Fibroblast of skin of left biceps (primary cell): ENCODE measurements at places on chromosomes 12 and 14.

GRCh38 chr12:119302451-119303080 lies 32.0 kb upstream of the CCDC60 start:
- no peak for DNase-seq

DNA sequence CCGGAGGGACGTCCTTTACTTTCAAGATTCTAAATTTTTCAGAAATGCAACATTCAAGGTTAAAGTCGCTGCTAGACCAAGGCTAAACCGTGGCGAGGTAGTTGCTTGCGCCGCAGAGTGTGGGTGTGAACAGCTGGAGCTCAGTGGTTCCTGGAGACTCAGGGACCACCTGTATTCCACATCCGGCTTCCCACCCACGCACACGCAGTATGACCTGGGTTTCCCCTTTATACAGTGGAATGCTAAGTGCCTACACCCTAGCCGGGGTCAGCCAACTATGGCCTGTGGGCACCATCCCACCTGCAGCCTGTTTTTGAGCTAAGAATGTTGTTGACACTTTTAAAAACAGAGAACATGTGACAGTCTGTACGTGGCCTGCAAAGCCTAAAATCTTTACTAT lies 42.9 kb upstream of the TESC start:
- no peak for DNase-seq

DNA sequence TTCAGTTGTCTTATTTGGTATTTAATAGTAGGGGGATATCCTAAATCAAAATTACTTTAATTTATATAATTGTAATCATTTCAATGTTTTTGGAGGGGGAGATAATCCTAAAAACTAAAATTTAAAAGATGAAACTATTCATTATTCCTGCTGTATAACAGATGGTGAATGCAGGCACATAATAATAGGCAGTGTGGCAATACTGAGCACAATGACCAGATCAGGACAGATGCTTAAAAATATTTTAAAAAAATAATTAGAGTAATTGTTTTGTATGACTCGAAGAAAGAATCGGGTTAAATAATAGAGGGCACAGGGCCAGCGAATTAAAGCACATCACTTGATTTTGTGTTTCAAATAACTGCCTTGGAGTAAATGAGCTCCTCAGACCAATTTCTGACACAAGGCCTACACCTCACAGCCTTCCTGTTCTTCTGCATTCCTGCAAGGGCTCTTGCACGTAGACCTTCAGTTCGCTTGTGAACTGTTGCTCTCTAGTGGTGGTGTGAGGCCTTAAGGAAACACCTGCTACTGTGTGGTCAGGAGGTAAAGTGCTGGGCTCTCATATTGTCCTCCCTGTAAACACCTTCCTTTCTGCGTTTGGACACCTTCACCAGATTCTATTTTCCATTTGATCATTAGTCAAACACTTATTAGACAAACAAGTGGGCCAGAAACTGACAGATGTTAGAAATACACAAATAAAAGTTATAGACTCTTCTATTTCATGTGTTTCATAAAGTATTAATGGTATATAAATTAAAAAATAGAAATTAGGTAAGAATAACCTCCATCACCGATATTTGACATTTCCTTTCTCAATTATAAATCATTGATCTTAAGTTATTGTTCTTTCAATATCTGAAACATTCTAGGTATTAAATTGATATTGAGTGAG lies 29.3 kb upstream of the KLRF1 start:
- no peak for DNase-seq

DNA sequence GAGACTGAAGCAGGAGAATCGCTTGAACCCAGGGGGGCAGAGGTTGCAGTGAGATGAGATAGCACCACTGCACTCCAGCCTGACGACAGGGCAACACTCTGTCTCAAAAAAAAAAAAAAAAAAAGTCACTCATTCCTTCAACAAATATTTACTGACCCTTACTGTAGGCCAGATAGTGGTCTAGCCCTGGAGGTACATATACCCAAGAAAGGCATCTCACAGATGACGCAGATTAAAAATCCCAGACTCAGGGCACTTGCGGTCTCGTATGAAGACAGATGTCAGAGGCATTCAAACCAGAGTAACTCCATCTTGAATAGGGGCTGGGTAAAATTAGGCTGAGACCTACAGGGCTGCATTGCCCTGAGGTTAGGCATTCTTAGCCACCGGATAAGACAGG lies 44.8 kb downstream of the CLMN start:
- DNase-seq = no peak

GRCh38 chr12:45427042-45427441 lies 211.1 kb downstream of the ANO6 start:
- no peak for DNase-seq

DNA sequence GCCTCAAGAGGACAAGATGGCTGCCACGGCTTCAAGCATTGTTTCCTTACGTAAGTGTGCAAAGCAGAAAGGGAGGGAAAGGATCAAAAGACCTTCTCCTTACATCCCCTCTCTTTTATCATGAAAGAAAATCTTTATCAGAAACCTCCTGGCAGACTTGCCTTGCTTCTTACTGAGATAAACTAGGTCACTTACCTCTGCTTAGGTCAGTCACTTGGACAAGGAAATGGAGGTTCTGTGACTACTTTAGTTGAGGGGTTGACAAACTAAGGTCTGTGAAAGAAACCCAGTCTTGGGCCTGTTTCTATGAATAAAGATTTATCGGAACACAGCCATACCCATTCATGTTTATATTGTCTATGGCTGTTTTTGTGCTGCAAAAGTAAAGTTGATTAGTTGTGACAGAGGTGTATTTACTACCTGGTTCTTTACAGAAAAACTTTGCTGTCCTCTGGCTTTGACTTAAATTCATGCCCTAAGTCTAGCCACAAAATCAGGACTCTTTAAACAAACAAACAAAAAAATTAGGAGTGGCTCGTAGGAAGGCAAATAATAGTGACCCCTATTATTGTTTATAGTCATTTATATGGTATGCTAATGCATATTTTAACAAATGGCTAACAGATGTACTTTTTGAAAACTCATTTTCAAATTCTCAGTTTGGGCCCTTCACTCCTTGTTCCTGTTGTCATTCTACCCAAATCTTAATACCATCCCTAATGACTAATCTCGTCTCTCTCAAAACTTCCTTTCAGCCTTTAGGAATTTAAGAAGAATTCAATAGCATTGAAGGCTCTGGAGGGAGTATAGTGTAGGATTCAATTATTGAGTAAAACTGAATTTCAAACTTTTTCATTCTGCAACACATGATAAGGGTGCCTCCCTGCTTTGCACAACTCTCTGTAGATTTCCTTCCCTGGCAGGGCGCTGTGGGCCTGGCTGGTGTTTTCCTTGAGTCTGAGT lies 42.0 kb upstream of the ATP2B1 start:
- DNase-seq = peak; percentile 46

DNA sequence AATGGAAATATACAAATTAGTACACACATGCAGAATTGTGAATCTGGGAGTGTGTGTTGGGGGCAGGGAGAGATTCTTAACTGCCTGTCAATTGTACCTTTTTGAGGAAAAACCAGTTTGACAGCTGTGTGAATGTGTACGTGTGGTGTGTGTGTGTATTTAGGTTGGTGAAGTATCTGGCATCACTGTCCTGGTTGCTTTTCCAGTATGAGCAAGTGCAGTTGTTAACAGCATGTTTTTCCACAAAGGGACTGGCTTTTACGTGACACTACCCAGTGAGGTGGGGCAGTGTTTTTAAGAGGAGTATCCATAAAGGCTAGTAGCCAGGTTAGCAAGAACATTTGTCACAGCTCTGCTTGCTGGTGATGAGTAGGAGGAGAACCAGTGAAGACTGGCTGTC lies 56.1 kb downstream of the DAAM1 start:
- DNase-seq = no peak

GRCh38 chr14:99187858-99188257 lies 84.1 kb downstream of the BCL11B start:
- no peak for DNase-seq

DNA sequence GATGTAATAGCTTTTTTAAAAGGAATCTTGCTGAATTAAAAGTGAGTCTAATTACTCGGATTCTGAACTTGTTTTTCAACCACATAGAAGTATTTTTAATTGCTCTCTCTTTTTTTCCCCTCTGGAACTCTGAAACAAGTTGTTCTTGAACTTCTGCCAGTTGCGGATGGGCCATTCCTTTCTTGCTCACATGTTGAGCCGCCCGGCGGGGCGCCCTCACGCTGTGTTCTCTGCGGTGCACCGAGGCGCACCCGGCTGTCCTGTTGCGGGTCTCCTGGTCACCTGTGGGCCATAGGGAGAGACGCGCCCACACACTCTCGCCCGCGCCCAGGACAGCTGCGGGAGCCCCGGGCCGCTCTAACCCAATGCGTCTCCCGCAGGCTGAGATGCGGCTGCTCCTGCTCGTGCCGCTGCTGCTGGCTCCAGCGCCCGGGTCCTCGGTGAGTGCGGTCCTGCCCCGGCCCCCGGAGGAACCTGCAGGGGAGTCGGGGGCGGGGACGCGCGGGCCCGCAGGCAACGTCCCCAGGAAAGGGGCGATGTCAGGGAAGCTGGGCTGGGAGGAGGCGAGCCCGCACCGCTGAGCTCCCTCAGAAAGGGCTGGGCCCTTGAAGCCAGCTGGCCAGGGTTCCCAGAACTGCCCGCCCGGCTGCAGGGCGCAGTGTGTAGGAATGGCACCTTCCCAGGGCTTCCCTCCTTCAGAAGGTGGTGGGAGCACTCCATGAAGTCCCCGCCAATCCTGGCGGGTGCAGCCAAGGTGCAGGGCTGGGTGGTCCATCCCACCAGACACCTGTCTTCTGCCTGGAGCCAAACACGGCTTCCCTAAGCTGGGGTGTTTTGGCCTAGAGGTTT lies 2.3 kb downstream of the PAPLN start:
- DNase-seq = no peak

DNA sequence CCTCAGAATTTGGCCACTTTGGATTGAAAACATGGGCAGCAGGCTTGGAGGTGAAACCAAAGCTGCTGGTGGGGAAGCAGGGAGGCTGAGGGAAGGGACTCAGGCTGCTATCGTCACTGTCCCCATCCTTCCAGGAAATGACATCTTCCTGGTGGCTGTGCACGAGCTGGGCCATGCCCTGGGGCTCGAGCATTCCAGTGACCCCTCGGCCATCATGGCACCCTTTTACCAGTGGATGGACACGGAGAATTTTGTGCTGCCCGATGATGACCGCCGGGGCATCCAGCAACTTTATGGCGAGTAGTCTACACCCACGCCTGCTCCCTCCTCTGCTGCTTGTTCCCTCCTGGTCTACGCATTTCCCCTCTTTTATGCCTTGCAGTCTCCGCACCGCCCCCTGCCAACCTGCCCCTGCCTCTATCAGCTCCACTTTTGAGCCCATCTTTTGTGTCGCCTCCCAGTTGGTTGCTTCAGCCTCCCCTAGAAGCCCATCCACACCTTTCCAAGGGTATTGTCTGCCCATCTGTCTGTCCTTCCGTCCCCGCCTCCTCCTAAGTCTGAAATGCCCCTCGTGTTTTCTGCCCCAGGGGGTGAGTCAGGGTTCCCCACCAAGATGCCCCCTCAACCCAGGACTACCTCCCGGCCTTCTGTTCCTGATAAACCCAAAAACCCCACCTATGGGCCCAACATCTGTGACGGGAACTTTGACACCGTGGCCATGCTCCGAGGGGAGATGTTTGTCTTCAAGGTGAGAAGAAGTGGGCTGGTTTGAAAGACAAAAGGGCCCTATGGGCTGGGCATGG lies 6.9 kb downstream of the MMP14 start:
- DNase-seq = no peak

GRCh38 chr12:5390174-5390799 lies 41.6 kb upstream of the NTF3 start:
- DNase-seq = no peak

- no peak for DNase-seq
Observed at GRCh38 chr14:57291692-57292647, 23.2 kb downstream of the AP5M1 start.

- no peak for DNase-seq
Observed at GRCh38 chr14:76644855-76645518, 116.3 kb upstream of the VASH1 start.

GRCh38 chr14:104601786-104602185 lies 2.8 kb downstream of the TMEM179 start:
- no peak for DNase-seq

DNA sequence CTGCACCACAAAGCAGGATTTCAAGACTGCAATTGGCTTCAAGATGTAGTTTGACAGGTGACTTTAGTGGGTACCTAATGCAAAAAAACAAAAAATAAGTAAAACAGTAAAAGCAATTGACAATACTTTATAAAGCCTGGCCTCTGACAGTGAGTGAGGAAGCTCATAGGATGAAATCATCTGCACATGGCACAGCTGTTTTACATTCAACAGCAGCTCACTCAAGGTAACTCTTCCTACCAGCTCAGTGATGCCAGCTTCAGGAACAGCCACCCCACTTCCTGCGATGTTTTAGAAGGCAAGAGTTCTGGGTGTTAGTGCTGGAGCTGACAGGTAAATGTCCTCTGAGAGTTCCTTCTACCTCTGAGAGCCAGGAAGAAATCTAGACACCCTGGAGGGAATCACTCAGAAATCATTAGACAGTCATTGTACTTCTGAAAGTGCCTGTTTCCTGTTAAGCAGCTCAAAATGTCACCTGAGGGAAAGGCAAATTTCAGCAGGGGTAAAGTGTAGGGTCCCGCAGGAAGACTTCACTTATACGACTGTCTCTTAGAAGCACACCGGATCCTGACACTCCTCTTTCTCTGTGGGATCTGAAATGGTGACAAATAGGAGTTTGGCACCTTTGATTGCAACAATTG lies 99.9 kb downstream of the FOXN3 start:
- no peak for DNase-seq

DNA sequence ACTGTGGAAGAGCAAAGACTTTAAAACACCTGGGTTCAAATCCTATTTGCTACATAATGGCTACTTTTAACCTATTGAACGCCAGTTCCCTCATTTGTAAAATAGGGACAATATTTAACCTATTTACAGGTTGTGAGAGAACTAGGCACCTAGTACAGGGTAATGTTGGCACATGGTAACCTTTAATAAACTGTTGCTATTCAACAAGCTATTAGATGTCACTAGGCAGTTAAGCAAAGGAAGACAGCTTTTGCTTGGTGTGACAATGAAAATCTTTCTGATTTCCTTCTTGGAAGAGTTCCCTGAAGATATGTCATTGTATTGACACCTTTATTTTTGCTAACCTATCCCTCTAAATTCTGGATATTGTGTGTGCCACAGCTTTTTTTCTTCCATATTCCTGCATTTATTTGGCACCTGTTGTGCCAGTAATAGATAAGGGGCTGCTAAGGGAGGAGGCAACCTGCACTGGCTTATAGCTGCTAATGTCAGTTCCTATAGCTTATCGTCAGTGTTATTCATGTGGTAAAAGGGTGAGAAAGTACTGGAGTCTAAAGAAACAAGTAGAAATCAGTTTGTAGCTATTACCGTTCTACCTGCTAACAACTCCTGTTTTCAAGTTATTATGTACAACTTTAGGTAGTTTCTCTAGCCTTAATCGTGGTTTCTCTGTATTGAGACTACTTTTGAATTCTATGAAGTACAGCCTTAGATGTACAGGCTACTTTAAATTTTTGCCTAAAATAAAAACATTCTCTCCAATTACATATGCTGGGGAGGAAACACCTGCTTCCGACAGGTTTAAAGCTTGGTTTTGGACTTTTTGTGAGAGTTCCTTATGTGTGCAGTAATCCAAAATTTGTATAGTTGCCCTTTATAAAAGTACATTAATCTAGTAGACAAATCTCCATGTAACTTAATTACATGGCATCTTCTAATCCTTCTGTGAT lies 24.3 kb downstream of the HIF1A start:
- no peak for DNase-seq

- no peak for DNase-seq
Observed at GRCh38 chr12:124162151-124163110, 132.5 kb upstream of the RFLNA start.
